ENCODE measurements at places on chromosomes 7 and 10. TPM values are rescaled to one million over a fixed set of nuclear protein-coding genes. Genes with fewer than 3 reads are reported as not detected.

The ACSM6 gene
- not detected for total RNA-seq

The TDRD1 gene
- total RNA-seq: 0.12 TPM

The TMEM130 gene
- not detected for total RNA-seq

The FZD8 gene
- 1.2 TPM for total RNA-seq

The HOXA6 gene
- not detected for total RNA-seq
